ENCODE measurements at places on chromosomes 16 and 17. TPM values are rescaled to one million over a fixed set of nuclear protein-coding genes. Genes with fewer than 3 reads are reported as not detected.

CCL4L2 gene
- total RNA-seq: not detected

MRM1 gene
- total RNA-seq: 14.2 TPM

ST6GALNAC1 gene
- 13.8 TPM for total RNA-seq

ERN2 gene
- total RNA-seq: not detected

TRPV3 gene
- 21.4 TPM for total RNA-seq

CDH3 gene
- total RNA-seq: 1.2 TPM

HOXB6 gene
- 5.1 TPM for total RNA-seq

MRPL12 gene
- total RNA-seq: 32.6 TPM

WNT9B gene
- 0.90 TPM for total RNA-seq

VMO1 gene
- total RNA-seq: 1.4 TPM

CA4 gene
- total RNA-seq: 1.2 TPM

C17orf107 gene
- total RNA-seq: 1.3 TPM

POLR3K gene
- total RNA-seq: 8.6 TPM

DBNDD1 gene
- total RNA-seq: 0.42 TPM

C16orf92 gene
- not detected for total RNA-seq

MMD gene
- total RNA-seq: 16.1 TPM

RPL13 gene
- total RNA-seq: 6,364 TPM

AFMID gene
- 40.6 TPM for total RNA-seq

TBC1D3C gene
- not detected for total RNA-seq

CX3CL1 gene
- total RNA-seq: 12.3 TPM

KRTAP9-6 gene
- total RNA-seq: not detected

Data from tibial nerve (tissue), 4 donors.